ENCODE measurements at places on chromosomes 6 and 20. TPM values are rescaled to one million over a fixed set of nuclear protein-coding genes. Genes with fewer than 3 reads are reported as not detected.

GRCh38 chr6:170042123-170042522 lies 248.8 kb downstream of the DLL1 start:
- H3K27me3 ChIP-seq, result no peaks in the 10 kb centered on the region
- no peak overlapping the region for H3K4me3 ChIP-seq
- peaks cover 5% of the 10 kb centered on the region for H3K4me1 ChIP-seq
- H3K27ac ChIP-seq, result no peak overlapping the region

GRCh38 chr20:48069596-48069995 lies 284.3 kb upstream of the SULF2 start:
- no peak overlapping the region for H3K4me3 ChIP-seq
- no peak for DNase-seq
- H3K4me1 ChIP-seq, result no peaks in the 10 kb centered on the region
- H3K27me3 ChIP-seq, result no peaks in the 10 kb centered on the region
- H3K36me3 ChIP-seq, result no peaks in the 10 kb centered on the region
- no peak overlapping the region for H3K27ac ChIP-seq

KCNG1 gene
- total RNA-seq, result 11.4 TPM

SAYSD1 gene
- 10.8 TPM for total RNA-seq

GRCh38 chr6:152026291-152026690 lies 218.8 kb downstream of the ESR1 start:
- no peaks in the 10 kb centered on the region for H3K4me1 ChIP-seq
- no peaks in the 10 kb centered on the region for H3K27me3 ChIP-seq
- no peaks in the 10 kb centered on the region for H3K36me3 ChIP-seq

- no peaks in the 10 kb centered on the region for H3K36me3 ChIP-seq
- no peak for DNase-seq
- H3K27me3 ChIP-seq, result no peaks in the 10 kb centered on the region
- H3K27ac ChIP-seq, result no peak overlapping the region
Measured at GRCh38 chr20:24699321-24700165, 230.1 kb downstream of the SYNDIG1 start.

DNA sequence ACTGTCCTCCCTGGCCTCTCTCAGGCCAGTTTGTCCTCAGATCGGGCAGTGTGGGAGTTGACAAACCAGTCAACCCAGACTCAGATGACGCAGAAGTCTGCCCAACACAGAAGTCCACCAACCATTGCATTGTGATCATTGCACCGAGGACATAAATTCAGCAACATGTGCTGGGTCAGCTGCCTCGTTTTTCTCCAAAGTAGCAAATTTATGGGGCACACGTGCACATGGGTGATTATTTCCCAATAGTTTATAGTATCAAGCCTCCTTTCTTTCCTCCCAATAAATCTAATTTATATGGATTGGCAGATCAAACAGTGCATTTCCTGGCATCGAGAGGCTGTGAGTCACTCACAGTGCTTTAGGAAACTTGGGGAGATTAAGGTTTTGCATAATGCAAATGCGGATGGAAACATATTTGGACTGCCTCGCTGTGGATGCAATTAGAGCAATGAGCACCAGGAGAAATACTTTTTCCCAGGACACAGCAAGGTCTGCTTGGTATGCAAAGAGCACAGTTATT lies 413.7 kb upstream of the SULF2 start:
- no peak overlapping the region for H3K4me3 ChIP-seq
- DNase-seq, result no peak
- no peaks in the 10 kb centered on the region for H3K27me3 ChIP-seq
- H3K4me1 ChIP-seq, result no peaks in the 10 kb centered on the region

KCNK16 gene
- not detected for total RNA-seq

ABHD16B gene
- not detected for total RNA-seq

GGTLC1 gene
- not detected for total RNA-seq

- no peaks in the 10 kb centered on the region for H3K4me1 ChIP-seq
- H3K36me3 ChIP-seq, result no peaks in the 10 kb centered on the region
- peaks cover 29% of the 10 kb centered on the region for H3K27me3 ChIP-seq
Measured at GRCh38 chr20:32045999-32046398, 6.0 kb upstream of the HCK start.

GRCh38 chr20:44517454-44517853 lies 4.4 kb downstream of the SERINC3 start:
- no peaks in the 10 kb centered on the region for H3K27me3 ChIP-seq
- no peak for DNase-seq
- H3K36me3 ChIP-seq, result no peaks in the 10 kb centered on the region
- H3K4me3 ChIP-seq, result no peak overlapping the region
- peaks cover 8% of the 10 kb centered on the region for H3K4me1 ChIP-seq

Measured in neural progenitor cell (in vitro differentiated cells).